ENCODE measurements at places on chromosomes 6 and 20. TPM values are rescaled to one million over a fixed set of nuclear protein-coding genes. Genes with fewer than 3 reads are reported as not detected.

- H3K27me3 ChIP-seq = no peaks in the 10 kb centered on the region
- no peak overlapping the region for H3K4me3 ChIP-seq
- H3K27ac ChIP-seq = no peak overlapping the region
- H3K36me3 ChIP-seq = no peaks in the 10 kb centered on the region
- H3K4me1 ChIP-seq = no peaks in the 10 kb centered on the region
- no peak for DNase-seq
Measured at GRCh38 chr6:74892091-74892490, 313.8 kb downstream of the COL12A1 start.

CCN6 gene
- polyA plus RNA-seq = not detected

DEFB112 gene
- polyA plus RNA-seq = not detected

- H3K4me3 ChIP-seq = peak within 1 kb of the TSS; percentile 70
- peaks cover 24% of the 10 kb centered on the region for H3K4me1 ChIP-seq
- peaks cover 34% of the 10 kb centered on the region for H3K36me3 ChIP-seq
- peak within 1 kb of the TSS; percentile 83 for H3K27ac ChIP-seq
Measured at GRCh38 chr6:43635387-43636307, at the start of gene MAD2L1BP. Gene MAD2L1BP, plus strand, starts transcription at chr6:43635840. Its CDS starts 36 bp downstream, at chr6:43635876.

SLC22A1 gene
- polyA plus RNA-seq = 0.20 TPM

- H3K27me3 ChIP-seq = peaks cover 47% of the 10 kb centered on the region
- H3K27ac ChIP-seq = no peak overlapping the region
- peak; percentile 93 for DNase-seq
Measured at GRCh38 chr6:166862287-166862977, 93.9 kb downstream of the RNASET2 start.

OPRM1 gene
- 0.15 TPM for polyA plus RNA-seq

HLA-DOB gene
- not detected for polyA plus RNA-seq
